ENCODE measurements at places on chromosomes 11 and 22.
A peak's percentile ranks its signal among the peaks of the same experiment; 100 is the strongest.

DNA sequence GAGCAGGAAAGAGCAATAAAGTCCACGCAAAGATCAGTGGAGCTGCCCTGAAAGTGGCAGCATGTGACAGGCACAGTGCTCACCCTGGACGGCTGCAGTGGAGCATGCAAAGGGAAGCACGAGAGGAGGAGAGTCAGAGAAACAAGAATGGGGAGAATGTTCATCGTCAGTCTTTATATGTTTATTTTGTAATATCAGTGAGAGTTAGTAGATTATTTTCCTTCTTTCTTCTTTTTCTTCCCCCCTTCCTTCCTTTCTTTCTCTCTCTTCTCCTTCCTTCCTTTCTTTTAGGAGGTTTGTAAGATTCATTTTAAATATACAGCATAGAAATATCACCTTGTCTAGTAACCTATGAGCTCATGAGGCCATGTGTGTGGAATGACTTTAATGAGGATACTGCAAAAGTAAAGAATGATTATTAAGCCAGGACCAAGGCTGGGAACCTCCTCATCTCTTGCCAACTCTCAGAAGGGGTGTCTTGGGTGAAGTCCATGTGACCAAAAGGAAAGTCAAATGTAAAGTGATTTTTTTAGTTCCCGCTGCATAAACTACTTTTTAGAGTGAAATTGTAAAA lies 321.1 kb downstream of the AASDHPPT start:
- peak; percentile 15 for DNase-seq

- DNase-seq: no peak
These were observed 171.9 kb upstream of the TTC12 start for GRCh38 chr11:113142508-113142907.

DNA sequence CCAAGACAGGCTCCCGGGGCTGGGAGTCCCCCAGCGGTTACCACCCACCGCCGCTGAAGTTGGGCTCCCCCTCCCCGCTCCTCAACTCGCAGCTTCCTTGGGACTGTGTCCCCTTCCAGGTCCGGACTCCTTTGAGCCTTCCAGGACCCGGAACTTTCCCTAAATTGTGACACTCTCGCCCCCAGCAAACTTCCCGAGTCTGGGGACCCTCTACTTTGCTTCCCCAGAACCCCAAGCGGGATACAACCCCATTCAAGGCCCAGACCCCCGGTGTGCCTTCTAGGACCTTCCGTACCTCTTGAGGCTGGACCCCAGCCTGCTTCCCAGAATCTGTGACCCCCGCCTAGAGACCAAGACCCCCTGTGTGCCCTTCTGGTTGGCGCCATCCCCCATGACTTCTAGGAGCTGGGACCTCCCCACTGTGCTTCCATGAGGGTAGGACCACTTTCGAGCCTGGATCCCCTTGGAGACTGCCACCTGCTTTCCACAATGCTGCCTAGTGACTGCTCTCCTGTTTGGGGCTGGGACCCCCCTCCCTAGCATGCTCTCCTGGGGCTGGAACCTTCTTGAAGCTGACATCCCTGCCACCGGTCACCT lies 587 bp downstream of the MYRF start:
- DNase-seq: no peak

DNA sequence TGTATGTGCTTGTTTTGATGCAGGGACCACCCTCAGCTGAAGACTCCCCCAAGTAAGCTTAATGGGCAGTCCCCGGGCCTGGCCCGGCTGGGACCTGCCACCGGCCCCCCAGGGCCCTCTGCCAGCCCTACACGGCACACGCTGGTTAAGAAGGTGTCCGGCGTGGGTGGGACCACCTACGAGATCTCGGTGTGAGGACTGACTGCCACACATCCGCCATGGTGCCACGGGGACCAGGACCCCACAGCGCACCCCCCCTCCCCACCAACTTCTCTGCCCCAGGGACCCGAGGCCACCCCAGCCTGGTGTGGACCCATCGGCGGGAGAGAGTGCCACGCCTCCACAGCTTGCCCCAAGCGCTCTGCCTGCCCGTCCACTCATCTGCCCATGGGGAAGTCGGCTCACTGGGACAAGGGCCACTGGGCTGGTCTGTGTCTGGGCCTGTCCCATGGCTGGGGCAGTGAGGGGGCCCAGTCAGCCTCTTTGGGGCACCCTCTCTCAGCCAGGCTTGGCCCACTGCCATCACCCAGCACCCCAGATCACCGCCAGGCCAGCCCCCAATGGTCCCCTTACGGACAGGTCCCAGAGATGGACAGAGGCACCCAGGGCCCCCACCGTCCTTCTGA lies 5.5 kb downstream of the CCDC188 start:
- DNase-seq: no peak

DNA sequence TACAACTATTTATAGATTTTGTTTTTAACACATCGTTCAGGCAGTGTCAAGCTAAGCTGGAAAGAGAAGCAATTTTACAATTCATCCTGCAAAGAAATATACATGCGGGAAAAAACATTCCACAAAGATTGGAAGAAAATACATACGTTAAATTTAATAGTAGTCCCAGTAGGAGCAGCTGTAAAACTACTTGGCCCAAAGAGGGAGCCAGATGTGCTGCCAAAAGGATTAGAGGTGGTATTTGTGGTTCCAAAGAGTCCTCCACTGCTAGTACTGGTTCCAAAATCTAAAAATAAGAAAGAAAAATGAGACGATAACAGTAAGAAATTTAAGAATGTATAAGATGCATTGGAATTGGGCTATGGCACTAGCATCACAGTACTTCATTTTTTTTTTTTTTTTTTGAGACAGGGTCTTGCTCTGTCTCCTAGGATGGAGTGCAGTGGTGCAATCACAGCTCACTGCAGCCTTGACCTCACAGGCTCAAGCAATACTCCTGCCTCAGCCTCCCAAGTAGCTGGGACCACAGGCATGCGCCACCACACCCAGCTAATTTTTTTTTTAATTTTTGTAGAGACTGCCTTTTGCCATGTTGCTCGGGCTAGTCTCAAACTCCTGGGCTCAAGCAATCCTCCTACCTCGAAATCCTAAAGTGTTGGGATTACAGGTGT lies 21.5 kb downstream of the NUP98 start:
- peak; percentile 80 for DNase-seq

DNA sequence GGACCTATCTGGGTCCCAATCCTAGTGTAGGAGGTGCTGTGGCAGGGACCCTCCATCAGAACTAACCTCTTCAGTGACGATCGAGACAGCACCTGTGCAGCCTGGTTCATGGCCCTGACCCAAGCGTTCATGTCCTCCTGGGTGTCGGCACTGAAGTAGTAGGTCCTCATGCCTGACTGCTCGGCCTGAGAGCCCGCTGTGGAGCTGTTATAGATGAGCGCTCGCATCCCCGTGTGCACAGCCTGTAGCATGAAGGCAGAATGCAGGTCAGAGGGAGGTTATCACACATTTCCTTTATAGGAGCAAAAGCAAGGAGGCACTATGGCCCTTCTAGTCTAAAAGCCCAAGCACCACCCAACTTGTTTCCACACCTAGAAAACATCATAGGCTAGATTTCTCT lies 103.0 kb downstream of the C11orf58 start:
- no peak for DNase-seq

DNA sequence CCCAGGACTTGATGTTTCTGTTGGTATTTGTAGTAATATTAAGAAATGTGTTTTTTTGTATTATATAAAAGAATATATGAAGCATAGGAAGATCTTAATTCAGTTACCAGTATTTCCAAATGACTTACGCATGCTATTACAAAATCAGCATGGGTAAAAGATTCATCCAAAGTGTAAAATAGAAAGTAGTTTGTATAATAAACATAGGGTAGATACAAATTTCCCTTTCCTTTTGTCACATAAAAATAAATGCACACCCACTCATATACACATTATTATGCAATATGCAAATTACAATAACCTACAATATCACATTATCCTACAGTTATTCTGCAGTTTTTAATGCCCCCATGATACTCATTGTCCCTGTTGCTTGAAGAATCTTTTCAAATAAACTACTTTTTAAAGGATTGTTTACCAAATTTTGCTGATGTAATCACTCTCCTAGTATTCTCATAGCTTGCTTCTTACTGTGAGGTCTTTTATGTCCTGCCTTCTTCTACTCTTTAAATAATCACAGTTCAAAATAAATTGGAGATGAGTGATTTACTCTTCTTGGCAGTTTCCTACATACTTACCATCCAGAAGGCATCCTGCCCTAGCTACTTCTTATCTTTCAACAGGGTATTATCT lies 244.0 kb downstream of the CASP12 start:
- no peak for DNase-seq

- no peak for DNase-seq
These were observed 38.3 kb upstream of the TH start for GRCh38 chr11:2209900-2210321.

DNA sequence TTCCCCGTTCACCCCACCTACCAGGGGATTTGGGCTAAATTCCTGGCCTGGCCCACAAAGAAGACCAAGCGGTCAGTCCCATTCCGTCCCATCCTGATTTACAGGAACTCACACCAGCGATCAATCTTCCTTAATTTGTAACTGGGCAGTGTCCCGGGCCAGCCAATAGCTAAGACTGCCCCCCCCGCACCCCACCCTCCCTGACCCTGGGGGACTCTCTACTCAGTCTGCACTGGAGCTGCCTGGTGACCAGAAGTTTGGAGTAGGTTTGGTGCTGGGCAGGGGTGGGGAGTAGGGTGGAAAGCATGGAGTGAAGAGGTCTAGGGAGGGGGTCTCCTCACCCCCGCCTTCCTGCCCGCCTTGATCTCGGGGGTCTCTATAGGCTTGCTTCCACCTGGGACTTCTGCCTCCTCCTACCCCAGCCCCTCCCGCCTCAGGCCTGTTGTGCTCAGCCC lies at the start of gene SERPING1:
TSS of gene SERPING1 (plus strand) at position 225 of the 455 bp plus-strand sequence. CDS start 586 bp downstream, outside the sequence.
- DNase-seq: no peak

DNA sequence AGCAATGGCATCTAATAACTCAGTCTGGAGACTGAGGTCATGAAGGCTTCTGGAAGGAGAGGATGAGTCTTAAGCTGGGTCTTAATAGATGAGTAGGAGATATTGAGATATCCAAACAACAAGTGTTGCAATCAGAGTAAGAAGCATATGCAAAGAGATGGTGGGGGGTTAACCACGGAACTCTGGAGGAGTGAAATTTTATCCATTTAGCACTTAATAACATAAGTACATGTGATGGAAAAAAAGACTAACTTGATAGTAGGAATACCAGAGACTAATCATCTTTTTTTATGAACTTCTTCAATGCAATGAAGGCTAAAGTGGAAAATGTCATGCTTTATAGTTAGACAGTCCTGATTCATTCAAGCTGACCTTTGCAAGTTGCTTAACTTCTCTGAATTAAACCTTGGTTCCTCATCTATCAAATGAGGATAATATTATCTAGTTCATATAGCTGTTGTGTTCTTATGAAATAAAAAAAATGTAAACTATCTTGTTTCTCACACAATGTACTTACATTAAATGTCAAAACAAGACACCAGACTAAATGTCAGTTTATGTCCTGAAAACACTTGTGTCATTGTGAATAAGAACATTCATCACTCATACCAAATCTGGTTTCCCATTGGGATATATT lies 403.1 kb upstream of the CCDC90B start:
- DNase-seq: no peak

- DNase-seq: peak; percentile 58
These were observed 160.5 kb upstream of the GRK3 start for GRCh38 chr22:25403811-25404471.

- DNase-seq: no peak
These were observed 46.4 kb downstream of the PAX6 start for GRCh38 chr11:31764766-31765165.

GRCh38 chr11:1728931-1729691 lies 21.3 kb downstream of the IFITM10 start:
- DNase-seq: no peak

Data from right hindlimb (tissue), 1 donor.